ENCODE measurements at places on chromosomes 1 and 21.

GRCh38 chr1:166975361-166976129, at the start of gene ILDR2:
Gene ILDR2 (minus strand): TSS chr1:166975540. CDS start chr1:166975268, 272 bp downstream.
- peak; percentile 14 for DNase-seq

- no peak for DNase-seq
These were observed 21.4 kb downstream of the GNB1 start for GRCh38 chr1:1869469-1869868.

DNA sequence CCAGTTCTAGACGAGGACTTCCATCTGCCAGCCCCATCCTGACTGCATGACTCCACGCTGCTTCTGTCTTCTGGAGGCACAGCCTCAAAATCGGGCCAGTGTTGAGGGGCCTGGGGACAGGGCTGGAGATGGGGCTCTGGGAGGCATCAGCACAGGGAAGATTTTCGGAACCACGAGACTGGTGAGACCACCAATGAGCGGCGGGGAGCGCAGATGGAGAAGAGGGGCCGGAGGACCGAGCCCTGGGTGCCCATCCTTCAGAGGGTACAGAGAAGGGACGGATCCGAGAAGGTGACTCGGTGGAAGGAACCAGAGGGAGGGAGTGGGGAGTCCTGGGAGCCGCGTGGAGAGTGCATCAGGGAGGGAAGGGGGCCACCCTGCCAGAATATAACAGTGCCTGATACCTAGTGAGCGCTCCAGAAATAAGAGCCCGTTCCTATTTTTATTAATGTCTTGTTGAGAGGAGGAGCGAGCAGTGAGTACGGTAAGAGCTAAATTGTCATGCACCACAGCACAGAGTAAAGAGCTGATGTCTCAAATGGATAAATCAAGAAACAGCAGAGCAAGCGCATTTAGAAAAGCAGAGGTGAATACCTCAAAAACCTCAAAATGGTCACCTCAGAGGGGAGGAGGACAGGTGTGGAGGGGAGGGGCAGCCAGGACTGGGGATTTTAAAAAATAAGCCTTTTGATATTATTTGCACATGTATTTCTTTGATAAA, 26.2 kb upstream of the KIF26B start:
- DNase-seq: no peak

- no peak for DNase-seq
These were observed 10.7 kb downstream of the AUNIP start for GRCh38 chr1:25848531-25848930.

- peak; percentile 39 for DNase-seq
These were observed 9.5 kb upstream of the CLIC4 start for GRCh38 chr1:24735509-24736375.

DNA sequence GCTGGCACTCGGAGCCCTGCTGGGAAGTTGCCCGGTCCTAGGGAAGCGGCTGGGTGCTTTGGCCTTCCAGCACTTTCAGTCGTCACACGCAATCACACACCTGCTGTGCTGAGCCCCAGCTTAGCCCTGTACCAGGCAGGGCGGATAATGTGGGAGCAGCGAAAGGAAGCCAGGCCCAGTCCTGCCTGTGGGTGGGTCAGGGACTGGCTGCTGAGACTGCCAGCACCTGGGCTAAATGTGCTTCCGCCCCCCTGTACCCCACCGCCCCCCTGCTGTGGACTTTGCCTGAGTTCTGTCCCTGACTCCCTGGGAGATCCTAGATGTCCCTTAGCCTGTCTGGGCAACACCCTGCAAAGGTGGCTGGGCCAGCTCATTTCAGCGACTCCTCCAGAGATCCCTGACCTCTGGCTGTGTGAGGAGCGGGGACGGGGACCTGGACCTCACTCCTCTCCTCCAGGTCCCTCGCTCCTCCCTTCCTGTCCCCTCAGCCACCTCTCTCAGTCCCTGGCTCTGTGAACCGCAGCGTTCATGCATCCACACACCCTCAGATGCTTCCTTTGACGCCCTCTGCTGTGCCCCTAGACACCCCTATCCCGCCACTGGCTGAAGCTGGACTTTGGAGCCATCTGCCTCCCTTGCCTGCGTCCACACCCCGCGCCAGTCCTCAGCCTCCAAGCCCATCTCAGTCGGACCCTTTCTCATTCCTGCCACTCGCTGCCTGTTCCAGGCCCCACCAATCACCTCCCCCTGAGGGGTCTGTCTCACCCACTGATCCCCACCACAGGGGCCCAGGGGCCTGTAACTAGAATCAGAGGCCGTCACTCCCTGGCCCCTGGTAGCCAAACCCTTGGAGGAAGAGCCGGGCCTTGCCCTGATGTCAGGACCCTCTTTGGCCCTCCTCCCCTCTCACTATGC, 1.4 kb downstream of the MMEL1 start:
- DNase-seq: no peak

Measured in cardiac fibroblast (primary cell).